ENCODE measurements at places on chromosomes 12 and 14.
A peak's percentile ranks its signal among the peaks of the same experiment; 100 is the strongest.

GRCh38 chr14:63245893-63246292 lies 41.6 kb downstream of the RHOJ start:
- no peak for DNase-seq

DNA sequence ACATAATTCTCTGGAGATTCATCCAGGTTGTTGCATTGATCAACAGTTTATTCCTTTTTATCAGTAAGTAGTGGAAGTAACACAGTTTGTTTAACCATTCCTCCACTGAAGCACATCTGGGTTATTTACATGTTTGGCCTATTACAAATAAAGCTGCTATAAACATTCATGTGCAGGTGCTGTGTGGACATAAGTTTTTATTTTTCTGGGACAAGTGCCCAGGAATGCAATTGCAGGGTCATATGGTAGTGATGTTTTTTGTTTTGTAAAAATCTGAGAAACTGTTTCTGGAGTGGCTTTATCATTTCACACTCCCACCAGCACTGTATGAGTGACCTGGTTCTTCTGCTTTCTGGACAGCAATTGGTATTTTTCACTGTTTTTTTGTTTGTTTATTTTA lies 505.4 kb downstream of the CCER1 start:
- no peak for DNase-seq

DNA sequence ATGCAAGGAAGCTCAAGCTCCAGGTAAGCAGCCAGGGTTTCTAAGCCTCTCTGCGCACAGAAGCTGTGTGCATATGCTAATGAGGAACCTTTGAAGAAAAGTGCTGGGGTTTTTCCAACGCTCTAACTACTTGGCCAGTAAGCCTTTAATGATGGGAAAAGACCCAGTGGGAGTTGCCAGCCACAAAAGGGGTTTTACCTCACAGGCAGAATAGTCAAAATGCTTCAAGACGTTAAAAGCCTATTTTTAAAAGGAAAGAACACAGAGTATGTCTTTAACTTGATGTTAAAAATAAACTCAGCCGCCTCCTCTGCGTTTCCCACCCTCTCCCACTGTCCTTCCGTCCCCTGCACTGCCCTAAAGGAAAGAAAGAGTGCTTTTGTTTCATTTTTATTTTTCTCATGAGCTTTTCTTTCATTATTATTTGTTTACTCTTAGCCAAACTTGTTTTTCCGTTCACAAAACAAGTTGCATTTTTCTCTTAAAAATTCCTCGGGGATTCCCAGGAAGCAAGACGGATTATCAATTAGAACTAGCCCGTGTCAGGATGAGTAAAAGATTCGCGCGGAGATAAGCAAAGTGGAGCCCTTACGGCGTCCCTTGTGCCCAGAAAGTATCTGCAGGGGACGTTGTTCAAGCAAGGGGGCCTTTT lies 209.8 kb upstream of the NUDT4 start:
- no peak for DNase-seq

DNA sequence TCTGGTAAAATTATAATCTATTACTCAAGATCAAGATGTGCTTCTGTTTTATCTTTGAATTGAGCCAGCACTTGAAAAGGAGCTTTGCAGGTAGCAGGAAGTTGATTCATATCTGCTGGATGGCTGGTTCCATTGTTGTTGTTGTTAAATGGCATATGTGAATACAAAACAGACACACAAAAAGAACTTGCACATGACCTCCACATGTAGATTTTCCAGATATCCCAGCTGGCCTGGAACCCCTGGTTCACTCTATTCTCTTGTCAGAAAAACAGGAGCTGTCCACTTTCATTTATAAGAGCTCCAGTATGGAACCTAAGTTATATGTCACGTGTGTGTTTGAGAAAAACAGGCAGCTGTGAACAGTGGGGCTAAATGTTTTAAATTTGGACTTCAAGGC lies 273.9 kb downstream of the TMEM132D start:
- DNase-seq: no peak

GRCh38 chr12:41908206-41908605 lies 236.5 kb downstream of the GXYLT1 start:
- DNase-seq: peak; percentile 44
